ENCODE measurements at places on chromosomes 1 and 21.

DNA sequence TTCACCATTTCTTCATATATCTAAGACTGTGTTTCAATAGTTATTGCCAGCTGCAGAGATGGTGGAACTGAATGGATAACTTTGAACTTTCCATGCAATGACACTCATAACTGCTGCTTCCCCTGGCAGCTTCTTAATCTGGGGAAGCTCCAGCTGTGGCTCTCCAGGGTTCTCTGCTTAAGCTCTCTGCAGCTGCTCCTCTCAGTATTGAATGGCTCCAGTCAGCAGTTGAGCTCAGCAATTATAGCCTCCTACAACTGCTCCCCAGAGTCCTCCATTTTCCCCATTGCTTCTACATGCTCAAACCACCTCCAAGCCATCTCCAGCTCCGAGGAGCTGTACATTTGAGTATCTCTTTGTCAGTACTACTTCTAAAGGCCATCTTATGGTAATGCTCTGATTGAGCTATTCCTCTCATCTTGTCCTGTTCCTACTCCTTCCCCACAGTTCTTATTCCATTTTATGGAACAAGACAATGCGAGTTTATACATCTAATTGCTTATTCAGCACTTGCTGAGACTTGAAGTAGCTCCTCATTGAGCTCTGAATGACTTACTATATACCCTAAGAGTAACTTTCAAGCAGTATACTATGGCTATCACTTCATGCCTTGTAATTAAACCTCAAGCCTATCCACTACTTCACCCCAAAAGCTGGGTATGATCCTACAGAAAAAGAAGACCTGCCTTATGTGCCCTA lies 362.4 kb downstream of the NEGR1 start:
- no peak for DNase-seq

- no peak for DNase-seq
Observed at GRCh38 chr1:29243871-29244200, 7.5 kb downstream of the PTPRU start.

DNA sequence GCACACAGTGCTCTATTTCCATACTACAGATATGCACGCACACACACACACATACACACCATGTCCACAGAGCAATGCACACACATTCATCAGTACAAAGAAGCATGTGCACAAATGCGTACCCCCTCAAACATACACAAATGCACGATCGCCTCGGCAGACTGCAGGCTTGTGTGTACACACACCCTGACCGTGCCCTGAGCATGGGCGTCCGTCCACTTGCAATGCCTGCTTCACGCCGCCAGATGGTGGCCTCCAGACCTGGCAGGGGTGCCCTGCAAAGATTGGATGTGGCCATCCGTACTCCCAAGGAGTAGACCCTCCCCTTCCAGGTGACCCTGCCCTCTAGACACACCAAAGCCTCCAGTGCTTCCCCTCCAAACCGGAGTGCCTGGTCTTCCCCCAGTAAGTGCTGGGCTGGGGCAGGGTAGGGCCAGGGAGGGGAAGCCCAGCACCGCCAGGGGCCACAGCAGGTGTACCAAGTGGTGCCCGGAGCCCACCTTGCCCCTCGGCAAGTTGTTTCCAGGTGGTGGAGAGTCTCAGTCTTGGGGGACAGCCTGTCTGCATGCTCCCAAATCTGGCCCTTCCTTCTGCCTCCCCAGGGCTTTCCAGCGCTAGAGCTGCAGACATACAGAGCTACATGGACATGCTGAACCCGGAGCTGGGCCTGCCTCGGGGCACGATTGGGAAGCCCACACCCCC lies 20.6 kb downstream of the ESPN start:
- DNase-seq, result no peak

DNA sequence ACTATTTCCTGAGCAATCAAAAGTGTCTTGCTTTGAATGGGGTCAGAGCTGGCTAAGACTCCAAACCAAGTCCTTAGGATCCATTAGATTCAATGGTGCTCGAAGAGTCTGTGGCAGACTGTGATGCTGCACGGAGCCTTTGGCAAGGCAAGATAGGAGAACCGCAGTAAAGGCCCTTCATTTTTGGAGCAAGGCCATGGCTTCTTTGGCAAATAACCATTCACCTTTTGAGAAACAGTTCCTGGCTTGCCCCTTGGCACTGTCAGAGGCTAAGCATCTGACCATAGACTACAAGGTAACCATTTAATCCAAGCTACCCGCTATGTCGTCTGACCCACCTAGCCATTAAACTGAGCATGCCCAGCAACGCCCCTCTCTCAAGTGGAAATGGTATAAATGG lies 45.2 kb downstream of the EDN2 start:
- no peak for DNase-seq

DNA sequence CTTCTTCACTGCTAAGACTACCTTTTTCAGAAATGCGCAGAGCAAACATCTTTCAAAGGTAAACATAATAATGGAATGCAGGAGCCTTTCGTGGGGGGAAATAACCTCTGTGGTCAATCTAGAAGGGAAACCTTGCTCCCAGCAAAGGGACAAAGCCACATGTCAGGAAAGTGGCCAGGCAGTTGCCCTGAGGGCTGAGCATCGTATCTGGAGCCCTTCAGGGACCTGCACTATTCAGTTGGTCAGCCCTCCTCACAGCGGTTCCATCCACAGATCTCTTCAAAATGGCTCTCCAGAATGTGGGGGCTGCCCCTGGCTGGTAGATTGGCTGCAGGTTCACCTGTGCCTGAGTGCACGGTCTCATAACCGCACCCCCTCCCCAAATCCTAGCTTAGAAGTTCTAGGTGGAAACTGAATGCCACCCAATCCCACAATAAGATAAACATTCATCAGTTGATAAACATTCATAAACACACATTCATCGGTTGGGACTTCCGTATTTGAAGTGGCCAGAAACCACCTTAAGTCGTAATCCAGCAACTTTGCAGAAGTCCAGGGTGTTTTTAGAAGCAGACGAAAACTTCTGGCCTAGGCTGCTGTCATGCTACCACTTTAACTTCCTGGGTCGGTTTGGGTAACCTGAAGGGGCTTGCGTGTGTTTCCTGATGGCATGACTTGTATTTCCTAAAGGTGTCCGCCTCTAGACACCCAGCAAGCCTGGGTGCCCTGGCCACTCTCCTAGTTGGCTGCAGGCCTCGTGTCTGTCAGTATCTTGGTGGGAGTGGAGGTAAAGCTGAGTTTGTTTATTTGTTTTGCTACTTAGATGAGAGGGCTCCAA lies 50.5 kb downstream of the RASSF5 start:
- no peak for DNase-seq

DNA sequence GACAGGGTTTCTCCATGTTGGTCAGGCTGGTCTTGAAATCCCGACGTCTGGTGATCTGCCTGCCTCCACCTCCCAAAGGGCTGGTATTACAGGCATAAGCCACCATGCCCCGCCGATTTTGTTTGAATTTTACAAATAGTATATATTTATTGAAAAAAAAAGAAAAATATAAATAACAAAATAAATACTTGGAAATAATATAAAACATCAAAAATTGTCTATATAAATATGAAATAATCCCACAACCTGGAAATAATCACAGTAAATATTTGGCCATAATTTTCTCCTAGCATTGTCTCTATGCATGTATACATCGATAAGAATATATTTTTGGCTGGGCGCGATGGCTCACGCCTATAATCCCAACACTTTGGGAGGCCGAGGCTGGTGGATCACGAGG lies 2.7 kb upstream of the PLOD1 start:
- DNase-seq, result no peak

DNA sequence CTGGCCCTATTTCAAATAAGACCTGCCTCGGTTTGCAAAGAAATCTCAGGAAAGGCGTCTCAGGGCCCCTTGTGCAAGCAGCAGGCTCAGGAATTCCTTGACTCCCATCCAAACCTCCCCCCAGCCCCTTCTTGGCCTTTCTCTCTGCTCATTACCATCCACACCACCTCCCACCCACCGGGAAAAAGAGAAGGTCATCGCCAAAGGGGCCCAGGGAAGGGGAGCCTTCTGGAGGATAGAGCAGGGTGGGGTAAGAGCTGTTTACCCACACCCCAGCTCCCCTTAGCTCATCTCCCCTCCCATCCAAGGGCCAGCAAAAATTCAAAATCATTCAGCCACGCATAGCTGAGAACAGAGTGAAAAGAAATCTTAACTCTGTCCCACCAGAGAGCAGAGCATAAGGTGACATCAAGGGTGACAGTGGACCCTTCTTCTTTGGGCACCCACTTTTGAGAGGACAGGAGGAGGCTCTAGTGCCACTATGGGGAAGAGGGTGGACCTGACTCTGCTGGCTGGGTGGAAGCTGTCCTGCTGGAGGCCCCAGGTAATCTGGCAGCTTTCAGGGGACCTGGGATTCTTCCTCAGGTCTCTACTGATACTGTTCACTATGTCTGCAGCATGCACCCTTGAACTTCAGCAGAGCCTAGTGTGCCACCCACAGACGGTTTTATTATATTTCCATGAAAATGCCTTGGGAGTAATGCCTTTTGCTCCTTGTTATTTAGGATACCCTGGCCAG lies 3.9 kb upstream of the WNT2B start:
- DNase-seq, result no peak

Measured in renal cortical epithelial cell (primary cell).